ENCODE measurements at places on chromosomes 1 and 21.

DNA sequence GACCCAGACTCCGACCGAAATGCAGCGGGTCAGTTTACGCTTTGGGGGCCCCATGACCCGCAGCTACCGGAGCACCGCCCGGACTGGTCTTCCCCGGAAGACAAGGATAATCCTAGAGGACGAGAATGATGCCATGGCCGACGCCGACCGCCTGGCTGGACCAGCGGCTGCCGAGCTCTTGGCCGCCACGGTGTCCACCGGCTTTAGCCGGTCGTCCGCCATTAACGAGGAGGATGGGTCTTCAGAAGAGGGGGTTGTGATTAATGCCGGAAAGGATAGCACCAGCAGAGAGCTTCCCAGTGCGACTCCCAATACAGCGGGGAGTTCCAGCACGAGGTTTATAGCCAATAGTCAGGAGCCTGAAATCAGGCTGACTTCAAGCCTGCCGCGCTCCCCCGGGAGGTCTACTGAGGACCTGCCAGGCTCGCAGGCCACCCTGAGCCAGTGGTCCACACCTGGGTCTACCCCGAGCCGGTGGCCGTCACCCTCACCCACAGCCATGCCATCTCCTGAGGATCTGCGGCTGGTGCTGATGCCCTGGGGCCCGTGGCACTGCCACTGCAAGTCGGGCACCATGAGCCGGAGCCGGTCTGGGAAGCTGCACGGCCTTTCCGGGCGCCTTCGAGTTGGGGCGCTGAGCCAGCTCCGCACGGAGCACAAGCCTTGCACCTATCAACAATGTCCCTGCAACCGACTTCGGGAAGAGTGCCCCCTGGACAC lies 534 bp downstream of the C1orf56 start:
- DNase-seq = peak; percentile 7

GRCh38 chr1:155078469-155079209 lies at the start of gene EFNA3:
Gene EFNA3 (plus strand): TSS chr1:155078837. CDS start chr1:155078942, 105 bp downstream.
- DNase-seq = no peak

DNA sequence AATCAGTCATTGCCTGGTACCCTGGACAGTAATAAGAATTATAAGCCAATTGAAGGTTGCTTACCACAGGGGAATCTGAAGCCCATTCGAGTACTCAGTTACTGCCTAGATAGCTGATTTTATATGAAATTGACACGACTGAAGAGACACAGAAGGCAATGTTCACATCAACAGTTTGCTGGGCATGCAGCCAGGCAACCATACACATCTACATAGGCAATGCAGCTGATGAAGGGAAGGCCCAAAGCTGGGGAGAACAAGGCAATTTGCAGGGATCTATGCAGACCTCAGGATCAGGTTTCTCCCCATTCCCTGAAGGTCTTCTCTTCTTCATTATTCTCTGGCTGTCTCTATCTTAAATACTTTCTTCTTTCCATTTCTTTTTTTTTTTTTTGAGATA lies 448.7 kb downstream of the PTBP2 start:
- no peak for DNase-seq

DNA sequence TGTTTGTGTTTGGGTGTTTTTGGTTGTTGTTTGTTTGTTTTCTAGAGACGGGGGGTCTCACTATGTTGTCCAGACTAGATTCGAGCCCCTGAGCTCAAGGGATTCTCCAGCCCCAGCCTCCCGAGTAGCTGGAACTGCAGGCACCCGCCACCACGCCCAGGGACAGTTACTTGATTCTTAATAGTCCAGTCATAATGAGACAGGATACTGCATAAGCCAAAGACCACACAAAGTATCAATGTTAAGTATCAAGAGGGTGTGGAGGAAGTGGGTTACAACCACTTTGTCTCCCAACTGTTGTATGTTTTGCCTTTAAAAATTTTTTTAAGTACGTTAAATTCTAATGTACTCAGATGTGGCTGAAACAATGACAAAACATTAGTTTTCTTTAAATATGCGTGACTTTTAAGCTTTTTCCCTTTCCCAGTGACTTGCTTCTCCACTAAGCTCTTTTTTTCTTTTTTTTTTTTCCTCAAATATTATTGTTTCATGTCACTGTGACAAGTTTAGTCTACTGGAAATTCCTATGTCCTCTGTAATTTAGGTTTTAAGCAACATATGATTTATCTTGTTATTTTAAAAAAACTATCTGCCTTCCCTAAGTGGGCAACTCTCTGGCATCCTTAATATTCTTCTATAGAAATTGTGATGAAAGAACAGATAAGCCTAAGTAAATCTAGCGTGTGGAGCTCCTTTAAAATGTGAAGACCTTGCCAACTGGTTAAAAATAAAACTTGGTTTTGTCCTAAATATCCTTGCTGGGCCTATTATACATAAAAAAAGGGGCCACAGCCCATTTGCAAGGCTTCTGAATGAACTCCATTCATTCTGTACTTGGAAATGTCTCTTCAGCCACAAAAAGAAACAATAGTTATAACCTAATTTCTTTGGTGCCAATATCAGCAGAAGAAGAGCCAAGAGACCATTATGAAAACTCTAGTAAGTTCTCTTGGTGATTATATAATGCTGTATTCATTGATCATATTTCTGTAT lies 56.2 kb upstream of the DPH5 start:
- no peak for DNase-seq

GRCh38 chr1:159919236-159919865 lies 6.0 kb downstream of the TAGLN2 start:
- no peak for DNase-seq

DNA sequence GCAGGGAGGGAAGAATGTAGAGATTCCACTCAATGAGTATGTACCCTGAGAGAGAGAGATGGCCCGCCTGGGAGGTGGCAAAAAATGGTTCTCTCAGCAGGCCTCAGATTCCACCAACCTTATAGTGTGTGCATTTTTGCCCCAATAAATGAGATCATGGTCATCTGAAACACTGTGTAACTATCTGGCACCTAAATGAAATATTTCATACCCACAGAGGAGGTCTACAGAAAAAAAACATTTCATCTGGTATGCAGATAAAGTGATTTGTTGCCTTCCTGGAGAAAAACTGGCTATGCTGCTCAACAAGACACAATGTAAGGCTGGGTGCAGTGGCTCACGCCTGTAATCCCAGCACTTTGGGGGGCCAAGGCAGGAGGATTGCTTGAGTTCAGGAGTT lies 4.9 kb downstream of the TMCO2 start:
- DNase-seq = no peak

- DNase-seq = no peak
Observed at GRCh38 chr1:218939095-218939494, 234.6 kb upstream of the LYPLAL1 start.

- DNase-seq = no peak
Observed at GRCh38 chr1:38652217-38652616, 207.4 kb downstream of the RRAGC start.

GRCh38 chr1:116759636-116760035 lies 5.4 kb downstream of the CD2 start:
- no peak for DNase-seq

DNA sequence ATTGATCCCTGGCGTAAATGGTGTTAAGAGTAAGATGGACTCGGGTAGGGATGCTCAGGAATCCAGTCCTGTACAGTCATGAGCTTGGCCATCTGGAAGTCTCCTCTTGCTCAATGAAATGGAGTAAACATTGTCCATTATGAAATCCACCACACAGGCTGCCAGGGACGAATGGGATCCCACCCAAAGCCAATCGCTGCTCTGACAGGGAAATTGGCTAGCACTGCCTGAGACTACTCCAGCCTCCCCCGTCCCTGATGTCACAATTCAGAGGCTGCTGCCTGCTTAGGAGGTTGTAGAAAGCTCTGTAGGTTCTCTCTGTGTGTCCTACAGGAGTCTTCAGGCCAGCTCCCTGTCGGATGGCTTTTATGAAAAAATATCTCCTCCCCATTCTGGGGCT lies at the start of gene HSD11B1:
TSS of gene HSD11B1 (plus strand) at position 263 of the 400 bp plus-strand sequence. CDS start at position 360, 97 bp downstream.
- no peak for DNase-seq

- no peak for DNase-seq
Observed at GRCh38 chr1:187010571-187011309, 182.0 kb downstream of the PLA2G4A start.

DNA sequence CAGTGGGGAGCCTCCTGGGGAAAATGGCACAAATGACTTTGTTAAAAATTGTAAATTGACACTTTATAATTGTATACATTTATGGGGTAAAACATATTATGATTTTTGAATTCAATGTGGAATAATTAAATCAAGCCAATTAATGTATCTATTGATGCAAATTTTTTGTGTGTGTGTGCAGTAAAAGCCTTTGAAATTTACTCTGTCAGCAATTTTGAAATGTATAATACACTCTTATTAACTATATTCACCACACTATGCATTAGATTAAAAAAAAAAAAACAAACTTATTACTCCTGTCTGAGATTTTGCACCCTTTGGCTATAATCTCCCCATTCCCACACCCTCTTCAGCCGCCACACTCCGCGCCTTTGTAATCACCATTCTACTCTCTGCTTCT lies 119.2 kb downstream of the S1PR1 start:
- no peak for DNase-seq

DNA sequence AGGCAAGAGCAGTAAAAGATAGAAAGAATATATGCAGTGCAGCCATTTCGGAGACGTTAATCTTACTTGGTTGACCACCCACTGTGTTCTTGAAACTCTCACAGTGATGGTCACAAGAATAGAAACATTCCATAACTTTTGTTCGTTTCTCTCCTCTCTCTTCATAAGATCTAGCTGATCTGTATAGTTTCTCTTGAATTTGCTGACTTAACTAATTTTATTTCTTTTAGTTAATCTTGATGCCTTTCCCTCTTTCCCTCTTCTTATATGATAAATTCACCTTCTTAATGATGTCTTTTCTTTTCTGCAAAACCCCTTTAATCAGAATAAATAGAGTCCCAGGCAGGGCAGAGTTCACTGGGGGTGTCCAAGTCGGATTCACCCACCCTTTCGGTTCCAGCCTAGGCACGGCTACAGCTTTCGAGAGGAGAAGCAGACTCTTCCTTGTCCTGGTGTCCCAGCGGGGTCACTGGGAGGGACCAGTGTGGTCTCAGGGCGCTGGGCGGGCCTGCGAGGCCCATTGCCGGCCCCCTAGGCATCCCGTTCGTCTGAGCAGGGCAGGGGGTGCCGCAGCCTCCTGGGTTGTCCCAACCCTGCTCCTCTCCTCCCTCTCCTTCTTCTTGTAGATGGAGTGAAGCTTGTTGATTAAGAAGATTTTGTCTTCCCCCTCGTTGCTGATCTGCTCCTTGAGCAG lies 39.8 kb downstream of the ZNF691 start:
- DNase-seq = no peak

GRCh38 chr1:154970631-154971340 lies at the start of gene SHC1:
Gene SHC1 (minus strand): TSS chr1:154970747. CDS start chr1:154970526, 221 bp downstream.
- no peak for DNase-seq

GRCh38 chr21:30240661-30241060 lies 24.8 kb upstream of the CLDN8 start:
- no peak for DNase-seq

DNA sequence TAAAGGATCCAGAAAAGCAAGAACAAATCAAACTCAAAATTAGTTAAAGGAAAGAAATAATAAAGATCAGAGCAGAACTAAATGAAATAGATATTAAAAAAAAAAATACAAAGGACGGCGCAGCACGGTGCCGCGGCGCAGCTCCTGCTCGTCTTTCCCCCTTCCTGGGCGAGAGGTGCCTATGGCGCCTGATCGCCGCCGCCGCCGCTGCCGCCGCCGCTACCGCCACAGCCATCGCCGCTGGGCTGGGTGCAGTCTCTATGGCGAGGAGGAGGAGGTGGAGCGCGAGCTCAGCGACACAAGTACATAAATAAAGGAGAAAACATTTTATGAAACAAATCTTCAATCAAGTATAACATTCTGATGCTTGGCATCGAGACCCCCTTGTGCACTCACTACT lies 77.6 kb upstream of the VANGL1 start:
- no peak for DNase-seq

- no peak for DNase-seq
Observed at GRCh38 chr1:59409549-59409948, 112.7 kb downstream of the FGGY start.

DNA sequence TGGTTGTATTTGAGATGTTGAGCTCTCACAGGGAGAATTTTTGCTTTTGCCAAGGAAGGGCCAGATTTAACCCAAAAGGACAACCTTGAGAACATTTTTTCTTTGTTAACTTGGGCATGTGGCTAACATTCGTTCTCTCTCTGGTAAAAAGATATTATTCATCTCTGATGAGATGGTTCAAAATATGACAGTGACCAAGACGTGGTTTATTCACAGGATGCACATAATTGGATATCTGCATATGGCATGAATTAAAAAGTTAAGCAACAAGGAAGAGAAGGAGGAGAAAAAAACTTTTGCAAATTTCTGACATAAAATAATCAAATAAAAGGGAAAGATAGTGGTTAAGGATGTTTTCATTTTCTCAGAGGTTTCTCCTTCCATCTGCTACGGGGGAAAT lies 43.1 kb upstream of the BCL10 start:
- DNase-seq = no peak

GRCh38 chr1:13590486-13590885 lies 6.9 kb downstream of the PDPN start:
- no peak for DNase-seq

GRCh38 chr1:208475951-208476845 lies 232.0 kb upstream of the PLXNA2 start:
- DNase-seq = no peak

- DNase-seq = no peak
Observed at GRCh38 chr1:32622806-32623681, 27.3 kb downstream of the ZBTB8OS start.

- DNase-seq = no peak
Observed at GRCh38 chr21:38261851-38262250, 5.1 kb downstream of the KCNJ15 start.

GRCh38 chr1:219460896-219461815 lies 151.7 kb downstream of the ZC3H11B start:
- DNase-seq = no peak

- DNase-seq = no peak
Observed at GRCh38 chr1:20078171-20078651, 8.2 kb downstream of the PLA2G5 start.
